Inflammatory macrophage treated with lipopolysaccharide for 1 hour (primary cell): ENCODE measurements at places on chromosomes 7 and 10.

DNA sequence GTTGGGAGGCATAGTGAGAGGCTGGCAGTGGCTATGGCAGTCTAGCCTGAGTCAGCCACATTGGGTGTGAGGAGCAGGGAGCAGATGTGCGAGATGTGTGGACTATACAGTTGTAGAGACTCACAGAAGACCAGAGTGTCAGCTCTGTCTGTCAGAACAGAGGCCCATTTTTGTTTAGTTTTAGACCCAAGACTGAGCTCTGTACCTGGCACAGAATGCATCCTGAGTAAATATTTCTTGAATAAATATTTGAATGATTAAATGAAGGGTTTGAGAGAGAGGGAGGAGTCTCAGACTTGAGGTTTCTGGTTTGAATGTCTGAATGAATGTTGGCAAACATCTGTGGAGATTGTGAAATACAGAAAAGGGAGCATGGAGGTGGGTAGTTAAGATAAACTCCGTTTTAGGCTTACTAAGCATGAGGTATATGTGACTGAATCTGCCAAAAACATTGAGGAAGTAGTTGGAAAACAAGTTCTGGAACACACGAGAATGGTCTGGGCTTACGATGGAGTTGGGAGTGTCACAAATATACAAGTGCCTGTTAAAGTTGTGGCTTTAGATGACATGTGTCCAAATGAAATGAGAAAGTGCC is 3.6 kb downstream of the SEC23IP start:
- peak; percentile 42 for DNase-seq

- no peak for DNase-seq
These were observed 337.2 kb downstream of the C7orf25 start for GRCh38 chr7:42574685-42575084.

DNA sequence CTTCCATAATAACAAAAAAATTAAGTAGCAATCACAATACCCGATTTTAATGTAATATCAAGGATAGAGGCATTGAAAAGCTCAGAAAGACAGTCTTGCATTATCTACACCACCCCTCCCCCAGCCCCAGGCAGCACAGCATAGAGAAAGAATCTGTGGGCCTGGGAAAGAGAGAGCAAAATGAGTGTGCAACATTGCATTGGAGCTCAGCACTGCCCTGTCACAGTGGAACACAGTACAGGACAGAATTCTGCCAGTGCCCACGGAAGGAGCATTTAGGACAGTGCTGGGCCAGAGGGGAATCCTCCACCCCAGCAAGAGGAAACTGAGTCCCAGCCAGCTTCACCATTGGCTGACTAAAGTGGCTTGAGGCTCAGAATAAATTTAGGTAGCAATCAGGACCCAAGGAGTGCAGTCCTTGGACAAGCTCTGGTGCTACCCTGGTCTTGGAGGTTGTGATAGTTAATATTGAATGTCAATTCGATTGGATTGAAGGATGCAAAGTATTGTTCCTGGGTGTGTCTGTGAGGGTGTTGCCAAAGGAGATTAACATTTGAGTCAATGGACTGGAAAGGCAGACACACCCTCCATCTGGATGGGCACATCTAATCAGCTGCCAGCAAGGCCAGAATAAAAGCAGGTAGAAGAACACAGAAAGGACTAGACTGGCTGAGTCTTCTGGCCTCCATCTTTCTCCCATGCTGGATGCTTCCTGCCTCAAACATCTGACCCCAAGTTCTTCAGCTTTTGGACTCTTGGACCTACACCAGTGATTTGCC is 234.4 kb downstream of the ANK3 start:
- DNase-seq, result no peak

DNA sequence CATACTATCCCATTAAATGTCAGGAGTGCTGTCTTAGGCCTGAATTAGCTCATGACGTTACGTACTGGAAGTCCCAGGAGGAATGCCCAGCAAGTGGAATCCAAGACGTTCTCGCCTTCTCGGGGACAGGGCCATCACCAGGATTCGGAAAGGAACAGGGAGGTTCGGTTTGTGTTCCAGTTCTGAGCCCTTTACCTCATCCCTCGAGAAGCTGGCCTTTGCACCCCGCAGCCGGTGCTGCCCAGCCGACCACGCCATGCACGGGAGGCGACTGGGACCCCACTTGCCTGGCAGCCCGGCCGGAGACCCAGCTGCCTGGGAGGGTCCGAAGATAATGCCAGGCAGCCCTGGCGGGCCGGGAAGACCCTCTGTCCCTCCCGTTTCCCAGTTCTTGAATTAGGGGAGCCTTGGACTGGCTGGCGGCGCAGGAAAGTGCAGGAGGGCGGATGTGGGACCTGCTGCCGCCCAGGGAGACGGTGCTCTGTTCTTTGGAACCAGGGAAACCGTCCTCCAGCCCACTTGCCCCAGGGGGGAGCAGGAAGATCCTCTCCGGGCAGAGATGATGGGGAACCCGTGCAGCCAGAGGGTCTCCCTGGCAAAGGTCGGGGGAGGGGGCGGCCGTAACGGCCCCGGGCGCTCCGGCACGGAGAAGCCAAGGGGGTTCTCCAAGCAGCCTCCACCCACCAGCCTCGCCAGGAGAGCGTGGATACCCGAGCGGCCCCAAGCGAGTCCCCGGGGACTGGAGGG is 671 bp upstream of the CHST3 start:
- no peak for DNase-seq

DNA sequence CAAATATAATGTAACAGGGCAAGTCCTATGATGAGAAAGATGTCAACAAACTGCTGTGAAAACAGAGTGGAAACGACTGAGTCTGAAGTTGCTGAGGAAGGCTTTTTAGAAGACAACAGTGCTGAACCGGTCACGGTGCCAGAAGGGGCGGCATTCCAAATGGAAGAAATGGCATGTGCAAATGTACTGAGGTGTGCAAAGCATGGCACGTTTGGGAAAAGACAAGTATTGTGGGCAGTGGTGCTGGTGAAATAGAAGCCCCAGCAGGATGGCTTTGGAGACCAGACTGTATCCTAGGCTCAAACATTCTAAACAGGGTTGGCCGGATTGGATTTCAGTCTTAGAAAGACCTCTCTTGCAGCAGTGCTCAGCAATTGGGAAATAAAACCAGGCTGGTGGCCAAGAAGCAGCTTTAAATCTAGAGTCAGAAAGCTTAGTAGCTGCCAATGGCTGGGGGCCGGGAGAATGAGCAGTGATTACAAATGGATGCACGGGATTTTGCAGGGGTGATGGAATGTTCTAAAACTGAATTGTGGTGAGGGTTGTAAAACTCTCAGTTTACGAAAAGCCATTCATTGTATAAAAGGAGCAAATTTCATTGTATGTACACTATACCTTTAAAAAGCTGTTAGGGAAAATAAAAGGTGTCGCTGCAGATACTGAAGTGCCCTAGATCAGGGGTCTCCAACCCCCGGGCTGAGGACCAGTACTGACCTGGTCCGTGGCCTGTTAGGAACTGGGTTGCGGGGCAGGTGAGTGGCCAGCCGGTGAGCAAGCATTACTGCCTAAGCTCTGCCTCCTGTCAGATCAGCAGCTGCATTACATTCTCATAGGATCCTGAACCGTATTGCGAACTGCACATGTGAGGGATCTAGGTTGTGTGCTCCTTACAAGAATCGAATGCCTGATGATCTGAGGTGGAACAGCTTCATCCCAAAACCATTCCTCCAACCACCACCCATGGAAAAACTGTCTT is 141.6 kb downstream of the HIBADH start:
- DNase-seq, result no peak

- no peak for DNase-seq
These were observed 148.8 kb upstream of the AGK start for GRCh38 chr7:141402277-141402996.

- no peak for DNase-seq
These were observed 348.5 kb downstream of the KCNMA1 start for GRCh38 chr10:77289027-77289501.
